ENCODE measurements at places on chromosomes 6 and 20.
A peak's percentile ranks its signal among the peaks of the same experiment; 100 is the strongest.

- no peak for DNase-seq
These were observed 7.3 kb upstream of the ITPR3 start for GRCh38 chr6:33613795-33614168.

DNA sequence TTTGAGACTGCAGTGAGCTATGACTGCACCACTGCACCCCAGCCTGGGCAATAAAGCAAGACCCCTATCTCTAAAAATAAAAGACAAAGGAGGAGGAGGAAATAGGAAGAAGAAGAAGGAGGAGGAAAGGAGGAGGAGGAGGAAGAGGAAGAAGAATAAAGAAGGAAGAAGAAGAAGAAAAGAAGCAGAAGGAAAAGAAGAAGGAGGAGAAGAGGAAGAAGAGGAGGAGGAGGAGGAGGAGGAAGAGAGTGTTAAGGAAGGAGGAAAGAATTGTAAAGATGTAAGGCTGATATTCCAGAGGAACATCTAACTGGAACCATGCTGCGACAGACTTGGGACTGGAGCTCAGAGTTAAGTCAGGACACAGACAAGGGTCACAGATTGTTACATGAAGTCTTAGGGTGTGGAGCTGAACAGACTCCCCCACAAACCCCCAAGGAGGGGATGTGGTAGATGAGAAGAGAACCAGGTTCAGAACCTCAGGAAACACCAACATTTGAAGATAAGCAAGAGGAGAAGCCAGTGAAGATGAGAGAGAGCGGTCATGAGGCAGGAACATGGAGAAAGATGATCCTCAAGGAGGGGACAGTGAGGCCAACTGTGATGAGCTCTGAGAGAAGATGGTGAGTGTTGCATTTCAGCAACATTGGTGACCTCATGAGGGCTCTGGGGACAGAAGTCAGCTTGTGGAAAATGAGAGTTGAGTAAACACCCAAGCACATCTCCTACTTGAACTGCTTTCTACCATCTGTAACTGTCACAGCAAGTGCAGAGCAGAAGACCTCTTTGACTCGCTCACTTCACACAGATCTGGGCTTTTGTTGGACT lies 118.2 kb downstream of the CD164 start:
- no peak for DNase-seq

DNA sequence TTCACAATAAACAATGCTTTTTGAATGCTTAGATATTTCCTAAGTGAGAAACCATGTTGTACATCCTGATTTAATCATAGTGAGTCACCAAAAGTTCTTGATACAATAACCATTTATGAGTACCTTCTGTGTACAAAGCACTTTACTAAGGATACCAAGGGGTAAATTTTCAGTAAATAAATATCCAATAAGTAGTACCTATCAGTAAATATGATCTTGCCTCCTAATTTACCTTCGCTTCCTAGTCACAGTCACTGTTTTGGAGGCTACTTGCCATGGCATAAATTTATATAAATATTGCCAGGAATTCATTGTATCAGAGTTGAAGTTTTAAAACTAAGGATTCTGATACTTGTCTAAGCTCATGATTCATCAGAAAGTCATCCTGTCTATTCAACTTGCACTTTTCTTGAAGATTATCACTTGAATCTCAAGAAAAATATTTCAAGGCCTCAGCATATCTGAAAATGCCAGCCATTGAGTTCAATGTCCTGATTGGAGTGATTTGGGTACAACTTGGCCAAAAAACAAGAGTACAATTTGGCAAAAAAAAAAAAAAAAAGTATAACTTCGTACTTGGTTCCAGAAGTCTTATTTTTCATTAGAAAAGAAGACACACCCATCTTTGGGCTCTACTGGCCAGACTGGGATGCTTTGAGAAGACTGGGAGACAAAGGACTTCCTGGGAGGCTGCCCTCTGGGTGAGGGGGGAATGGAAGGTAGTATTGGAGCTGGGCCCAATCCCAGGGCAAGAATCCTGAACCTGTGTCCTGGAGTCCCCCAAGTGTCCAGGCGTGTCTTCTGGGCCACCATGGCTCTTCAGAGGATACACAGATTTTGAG lies 32.8 kb downstream of the RAB22A start:
- DNase-seq = no peak

GRCh38 chr6:125363039-125363823 lies 61.5 kb upstream of the HDDC2 start:
- no peak for DNase-seq

DNA sequence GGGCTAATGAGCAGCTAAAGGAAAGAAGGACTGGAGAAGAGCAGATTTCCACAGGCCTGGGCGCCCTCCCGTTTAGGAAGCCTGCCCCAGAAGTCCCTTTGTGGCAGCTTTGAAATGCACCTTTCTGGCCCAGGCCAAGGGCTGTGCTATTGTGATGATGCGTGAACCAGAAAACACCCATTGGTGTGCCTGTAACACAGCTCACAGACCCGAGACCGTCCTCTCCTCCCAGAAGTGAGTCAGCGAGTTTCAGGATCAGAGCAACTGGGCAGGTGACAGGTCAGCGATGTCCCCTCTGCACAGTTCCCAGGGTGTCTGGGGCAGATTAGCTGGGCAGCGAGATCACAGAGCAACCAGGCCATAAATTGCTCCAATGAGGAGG lies 71.9 kb upstream of the SULF2 start:
- DNase-seq = no peak

DNA sequence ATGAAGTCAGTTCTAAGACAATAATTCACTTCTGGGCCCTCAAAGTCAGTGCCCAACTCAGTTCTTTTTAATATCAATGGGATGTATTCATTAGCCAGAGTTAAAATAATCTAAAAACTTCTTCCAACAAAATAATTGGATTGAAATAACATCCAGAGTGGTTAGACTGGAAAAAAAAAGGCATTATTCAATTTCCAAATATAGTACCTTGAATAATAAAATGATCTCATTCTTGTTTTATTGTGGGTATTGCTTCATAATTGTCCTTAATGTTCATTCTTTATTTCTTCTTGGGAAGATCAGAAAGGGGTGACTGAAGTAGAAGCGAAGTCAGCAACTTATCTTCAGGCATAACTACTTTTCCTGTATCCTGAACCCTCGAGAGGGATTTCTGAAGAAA lies 85.1 kb upstream of the JARID2 start:
- no peak for DNase-seq

- no peak for DNase-seq
These were observed 14.7 kb upstream of the ZNF831 start for GRCh38 chr20:59148701-59149493.

GRCh38 chr20:25254986-25255680 lies 7.2 kb downstream of the PYGB start:
- DNase-seq = no peak

GRCh38 chr6:144149894-144150709 lies at the start of gene STX11:
TSS of gene STX11 (plus strand) at chr6:144150517. CDS start at chr6:144186628, 36,111 bp downstream.
- peak; percentile 75 for DNase-seq

- DNase-seq = no peak
These were observed 24.2 kb downstream of the GLP1R start for GRCh38 chr6:39072830-39073229.

DNA sequence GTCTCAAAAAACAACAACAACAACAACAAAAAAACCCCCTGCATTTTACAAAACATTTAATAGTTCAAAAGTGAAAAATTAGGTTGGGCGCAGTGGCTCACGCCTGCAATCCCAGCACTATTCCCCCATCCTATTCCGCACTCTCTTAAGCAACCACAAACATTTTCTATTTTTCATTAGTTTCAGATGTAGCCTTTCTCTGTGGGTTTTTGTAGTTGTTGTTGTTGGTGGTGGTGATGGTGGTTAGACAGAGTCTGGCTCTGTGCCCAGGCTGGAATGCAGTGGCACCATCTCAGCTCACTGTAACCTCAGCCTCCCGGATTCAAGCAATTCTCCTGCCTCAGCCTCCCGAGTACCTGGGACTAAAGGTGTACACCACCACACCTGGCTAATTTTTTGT lies 6.4 kb upstream of the GMNN start:
- DNase-seq = no peak

GRCh38 chr20:44211177-44212039 lies 837 bp upstream of the OSER1 start:
- no peak for DNase-seq

GRCh38 chr6:150667977-150668716 lies 68.5 kb downstream of the PLEKHG1 start:
- DNase-seq = no peak

- no peak for DNase-seq
These were observed at the start of gene PKHD1 for GRCh38 chr6:52087498-52087999. TSS of gene PKHD1 (minus strand) at chr6:52087613. CDS start at chr6:52084933, 2,680 bp downstream.

DNA sequence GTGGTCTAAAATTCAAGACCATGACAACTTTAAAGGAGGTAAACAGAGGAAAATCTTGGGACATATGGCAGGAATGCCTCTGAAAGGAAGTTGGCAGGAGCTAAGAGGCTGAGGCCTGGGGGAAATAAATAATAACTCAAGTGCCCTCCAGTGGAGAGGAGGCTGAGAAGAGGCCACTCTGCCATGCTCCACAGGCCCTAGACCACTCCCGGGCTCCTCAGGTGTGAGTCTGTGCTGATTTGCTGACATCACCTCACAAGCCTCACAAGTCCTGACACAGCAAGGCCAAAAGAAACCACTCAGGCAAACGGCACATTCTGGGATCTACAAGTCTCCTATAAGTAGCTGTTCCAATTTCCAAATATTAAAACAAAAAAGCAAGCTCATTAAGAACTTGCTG lies 91.0 kb upstream of the RIPOR2 start:
- DNase-seq = no peak

DNA sequence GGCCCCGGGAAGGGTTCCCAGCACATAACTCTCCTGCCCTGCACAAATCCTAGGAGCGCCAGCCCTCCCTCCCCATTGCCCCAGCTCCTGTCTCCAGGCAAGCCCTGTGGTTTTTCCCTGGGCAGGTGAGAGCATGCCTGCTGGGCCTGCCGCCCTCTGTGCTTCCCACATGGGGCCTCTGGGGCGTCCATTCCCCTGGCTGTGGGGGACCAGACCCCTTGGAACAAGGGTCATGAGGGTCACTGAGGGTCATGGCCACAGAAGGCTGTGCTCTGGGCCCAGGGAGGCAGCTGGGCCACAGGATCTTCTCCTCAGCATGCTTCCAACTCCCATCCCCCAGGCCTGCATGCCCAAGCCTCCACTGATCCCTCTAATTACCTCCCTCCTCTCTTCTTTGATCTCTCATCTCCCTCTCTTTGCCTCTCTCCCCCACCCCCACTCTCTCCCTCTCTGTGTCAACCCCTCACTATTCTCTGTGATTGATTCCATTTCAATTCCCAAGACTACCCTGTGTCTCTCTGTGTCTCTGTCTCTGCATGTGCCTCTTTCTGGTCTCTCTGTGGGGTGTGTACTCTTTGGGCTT lies 6.1 kb downstream of the MDFI start:
- no peak for DNase-seq

- no peak for DNase-seq
These were observed 43.4 kb downstream of the TNFAIP3 start for GRCh38 chr6:137910424-137910834.

GRCh38 chr6:167650730-167651317 lies 175.9 kb upstream of the AFDN start:
- DNase-seq = no peak

- no peak for DNase-seq
These were observed 871.5 kb downstream of the QKI start for GRCh38 chr6:164286011-164286410.

DNA sequence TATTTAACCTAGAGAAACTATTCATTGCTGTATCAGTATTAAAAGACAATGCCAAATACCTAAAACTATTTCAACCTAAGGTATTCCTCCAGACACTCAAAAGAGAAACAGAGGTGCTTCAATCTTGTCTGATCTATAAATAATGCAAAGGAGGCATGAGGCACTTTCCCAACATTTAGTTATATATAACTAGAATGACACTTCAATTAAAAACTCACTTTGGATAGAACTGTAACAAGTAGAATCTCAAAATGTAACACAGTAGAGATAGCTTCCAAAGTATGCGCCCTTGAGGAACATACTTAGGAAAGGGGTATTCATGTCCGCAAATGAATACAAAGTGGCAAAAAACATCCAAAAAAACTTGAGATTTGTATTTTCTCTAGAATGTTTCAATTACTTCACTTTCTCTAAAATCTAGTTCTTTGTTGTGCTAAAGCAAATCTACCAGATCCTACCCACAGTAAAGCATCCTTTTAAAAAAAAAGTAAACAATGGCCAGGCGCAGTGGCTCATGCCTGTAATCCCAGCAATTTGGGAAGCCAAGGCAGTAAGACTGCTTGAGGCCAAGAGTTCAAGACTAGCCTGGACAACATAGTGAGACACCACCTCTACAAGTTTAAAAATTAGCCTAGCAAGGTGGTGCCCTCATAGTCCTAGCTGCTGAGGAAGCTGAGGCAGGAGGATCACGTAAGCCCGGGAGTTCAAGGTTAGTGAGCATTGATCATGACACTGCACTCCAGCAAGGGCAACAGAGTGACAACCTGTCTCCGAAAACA lies 10.3 kb downstream of the SYNCRIP start:
- DNase-seq = no peak

DNA sequence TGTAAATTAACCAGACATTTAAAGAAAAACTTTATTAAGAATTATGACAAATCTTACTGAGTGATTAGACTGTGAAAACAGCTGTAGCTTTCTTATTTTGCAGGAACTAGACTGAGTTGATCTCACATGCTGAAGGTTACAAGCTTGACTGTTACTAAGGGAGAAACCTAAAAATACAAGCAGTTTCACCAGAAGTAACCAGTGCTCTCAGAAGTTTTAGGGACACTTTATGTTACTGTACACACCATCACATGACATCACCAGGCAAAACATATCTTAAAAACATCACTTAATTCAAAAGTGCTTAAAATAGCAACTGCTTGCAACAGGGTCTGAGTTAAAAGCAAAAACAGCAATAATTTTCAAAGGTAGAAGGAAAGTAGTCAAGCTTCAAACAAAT lies 5.4 kb downstream of the FBXO30 start:
- no peak for DNase-seq

GRCh38 chr20:35870541-35871258 lies 83.6 kb downstream of the SCAND1 start:
- DNase-seq = no peak

DNA sequence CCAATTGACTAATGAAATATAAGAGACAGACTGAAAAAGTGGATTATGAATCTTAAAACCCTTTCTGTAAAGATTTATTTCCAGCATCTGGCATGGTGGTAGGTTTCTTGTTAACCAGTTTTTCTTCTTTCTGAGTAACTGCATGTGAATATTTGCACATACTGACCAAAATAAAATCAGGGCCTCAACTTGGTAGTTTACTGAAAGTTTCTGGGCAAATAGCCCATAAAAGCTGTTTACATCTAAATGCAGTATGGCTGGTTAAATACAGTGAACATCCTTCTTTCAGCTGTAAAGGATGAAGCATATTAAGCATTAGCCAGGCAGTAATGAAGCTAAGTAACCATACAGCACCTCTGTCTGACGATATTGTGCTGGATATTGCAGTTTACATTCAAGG lies 83.6 kb upstream of the EYS start:
- no peak for DNase-seq

DNA sequence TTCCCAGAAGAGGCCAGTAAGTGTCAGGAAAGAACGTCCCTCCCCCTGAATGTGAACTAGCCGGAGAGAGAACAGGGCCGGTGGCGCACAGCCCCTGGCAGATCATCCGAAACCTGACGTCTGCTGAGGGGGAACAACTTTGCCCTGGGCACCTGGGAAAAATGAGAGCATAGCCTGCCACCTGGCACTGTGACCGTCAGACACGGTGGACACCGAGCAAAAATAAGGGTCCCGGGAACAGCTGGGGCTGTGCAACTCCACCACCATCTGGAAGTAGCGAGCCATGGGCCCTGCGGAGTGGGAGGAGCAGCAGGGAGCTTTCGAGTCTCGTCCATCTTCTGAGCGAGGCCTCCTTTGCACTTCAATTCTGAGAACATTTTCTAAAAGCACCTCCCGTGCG lies 110.8 kb downstream of the EDN3 start:
- no peak for DNase-seq

Measured in stimulated activated CD4-positive, alpha-beta T cell treated with anti-CD3 and anti-CD28 coated beads, Interleukin-15, amount 100 ng/mL, for 48 hours (primary cell).